Stimulated activated CD4-positive, alpha-beta T cell treated with anti-CD3 and anti-CD28 coated beads, Interleukin-1b, Interleukin-23, amount 100 ng/mL, for 1 hour (primary cell): ENCODE measurements at places on chromosomes 7 and 10.

DNA sequence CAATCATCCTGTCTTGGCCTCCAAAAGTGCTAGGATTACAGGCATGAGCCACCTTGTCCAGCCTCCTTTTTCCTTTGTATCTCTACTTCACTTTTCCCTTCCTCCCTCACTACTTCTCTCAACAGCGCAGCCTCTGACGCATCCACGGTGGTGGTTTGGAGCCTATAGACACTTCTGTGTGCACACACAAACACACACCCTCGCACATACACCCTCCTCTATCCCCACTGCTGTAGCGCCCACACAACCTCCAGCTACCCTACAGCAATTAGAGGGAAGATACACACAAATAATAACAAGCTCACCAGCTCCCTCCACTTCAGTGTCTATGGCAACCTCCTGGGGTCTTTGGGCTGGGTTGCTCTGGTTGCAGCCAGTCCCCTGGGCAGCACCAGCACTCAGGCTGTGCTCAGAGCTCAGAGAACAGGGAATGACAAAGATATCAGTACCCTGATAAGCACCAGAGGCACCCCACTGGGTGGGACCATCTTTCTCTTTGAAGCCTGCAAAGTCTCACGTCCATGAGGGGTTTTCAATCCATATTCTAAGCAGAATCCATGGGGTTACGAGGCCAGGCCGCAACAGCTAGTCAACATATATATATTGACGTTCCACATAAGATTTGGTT, 3.3 kb upstream of the CAMK2G start:
- no peak for DNase-seq

DNA sequence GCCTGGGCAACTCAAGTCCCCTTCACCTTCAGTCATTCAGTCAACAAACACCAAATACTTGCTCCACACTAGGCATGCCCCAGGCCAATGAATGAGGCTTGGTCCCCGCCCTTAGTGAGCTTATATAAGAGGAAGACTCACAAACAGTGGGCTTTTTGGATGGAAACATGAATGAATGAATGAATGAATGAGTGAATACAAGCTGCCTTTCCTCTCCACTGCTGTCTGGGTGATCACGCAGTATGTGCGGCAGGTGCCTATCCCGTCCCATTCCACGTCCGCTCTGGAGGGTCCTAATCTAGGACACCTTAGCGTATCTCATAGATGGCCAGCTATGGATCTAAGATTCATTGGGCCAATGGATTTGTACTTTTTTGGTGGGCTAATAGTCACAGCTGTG, 19.8 kb upstream of the GTF2I start:
- no peak for DNase-seq

- DNase-seq = no peak
Observed at GRCh38 chr7:39530971-39531370, 35.2 kb upstream of the YAE1 start.

- DNase-seq = no peak
Observed at GRCh38 chr10:13236638-13237037, 2.5 kb upstream of the UCMA start.

- no peak for DNase-seq
Observed at GRCh38 chr10:96257944-96258343, 13.4 kb downstream of the BLNK start.

DNA sequence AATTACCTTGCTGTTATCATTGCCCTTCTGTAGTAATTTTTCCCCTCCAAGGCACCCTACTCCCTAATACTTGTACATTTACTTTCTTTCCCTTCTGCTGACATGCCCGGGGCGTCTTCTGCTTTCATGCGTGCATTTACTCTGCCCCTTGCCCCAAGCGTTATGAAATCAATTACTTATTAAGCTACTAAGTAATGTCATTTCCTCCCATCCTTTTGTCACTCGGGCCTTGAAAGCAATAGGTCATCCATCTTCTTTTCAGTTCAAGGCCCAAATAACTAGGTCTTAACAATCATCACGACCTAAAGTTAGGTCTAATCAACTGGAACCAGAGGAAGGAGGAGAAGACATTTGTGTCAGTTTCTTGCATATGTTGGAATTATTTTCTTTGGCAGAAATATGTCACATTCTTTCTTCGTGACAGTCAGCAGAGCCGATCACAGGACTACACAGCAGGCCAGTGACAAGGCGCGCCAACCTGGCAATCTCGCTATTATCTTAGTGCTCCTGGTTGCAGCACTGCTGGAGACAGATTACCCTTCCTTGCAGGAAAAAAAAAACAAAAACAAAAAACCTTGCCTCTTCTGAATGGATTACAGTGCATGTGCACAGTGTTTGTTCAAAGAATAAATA, 179.2 kb downstream of the RELN start:
- DNase-seq = no peak

GRCh38 chr10:110775406-110775805, 96.3 kb upstream of the PDCD4 start:
- no peak for DNase-seq

DNA sequence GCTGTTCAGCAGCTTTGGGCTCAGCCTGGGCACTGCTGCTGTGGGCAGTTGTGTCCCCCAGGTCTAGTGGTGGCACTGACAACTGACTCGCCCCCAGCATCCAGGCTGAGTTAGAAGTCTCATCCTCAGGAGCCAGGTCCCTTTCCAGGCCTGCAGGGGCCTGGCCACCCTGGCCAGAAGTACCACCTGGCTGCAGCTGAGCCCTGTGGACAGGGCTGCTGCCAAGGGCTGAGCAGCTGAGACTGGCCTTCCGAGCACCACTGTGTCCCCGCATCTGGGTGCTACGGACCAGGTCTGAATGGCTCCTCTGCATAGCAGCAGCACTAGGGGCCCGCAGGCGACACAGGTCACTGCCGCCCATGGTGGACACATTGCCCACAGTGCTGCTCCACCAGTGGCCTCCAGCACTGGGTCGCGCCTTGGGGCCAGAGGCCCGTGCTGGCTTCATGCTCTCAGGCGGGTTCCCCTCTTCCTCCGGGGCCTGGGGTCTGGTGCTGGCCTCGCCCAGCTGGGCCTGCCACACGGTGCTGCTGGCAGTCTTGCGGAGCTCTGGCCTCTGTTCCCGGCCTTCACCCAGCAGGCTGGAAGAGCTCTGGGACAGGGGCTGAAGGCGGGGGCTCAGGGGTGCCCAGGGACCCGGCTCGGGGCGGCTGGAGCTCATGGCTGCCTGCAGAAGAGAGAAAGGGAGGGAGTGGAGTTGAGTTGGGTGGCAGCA, 6.2 kb downstream of the GPRIN2 start:
- DNase-seq = no peak

DNA sequence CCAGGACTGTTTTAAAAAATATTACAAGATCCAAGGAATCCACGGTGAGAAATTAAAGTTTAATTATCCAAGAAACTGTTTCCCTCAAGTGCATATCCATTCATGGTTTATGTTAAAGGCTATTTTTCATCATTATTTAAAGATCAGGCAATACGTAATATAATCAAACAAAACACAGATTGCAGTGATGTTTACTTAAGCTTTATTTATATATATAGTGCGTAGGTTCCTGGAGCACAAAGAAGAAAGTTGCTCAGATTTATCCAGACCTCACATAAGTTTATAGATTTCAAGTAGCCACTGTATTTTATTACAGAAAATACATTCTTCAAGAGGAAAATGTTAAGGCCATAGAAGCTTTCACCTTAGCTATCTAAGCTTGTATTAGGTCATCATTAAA, 210.0 kb upstream of the KLF14 start:
- no peak for DNase-seq

- DNase-seq = no peak
Observed at GRCh38 chr10:27584302-27584701, 80.2 kb downstream of the RAB18 start.

- DNase-seq = no peak
Observed at GRCh38 chr7:82109288-82109687, 334.3 kb downstream of the CACNA2D1 start.

GRCh38 chr10:127320176-127320575, 123.8 kb upstream of the INSYN2A start:
- DNase-seq = no peak

GRCh38 chr10:81724431-81724830, 150.6 kb upstream of the NRG3 start:
- DNase-seq = no peak

GRCh38 chr10:93746844-93747284, 10.9 kb upstream of the LGI1 start:
- no peak for DNase-seq

GRCh38 chr7:138246428-138246827, 170.2 kb downstream of the AKR1D1 start:
- DNase-seq = no peak

DNA sequence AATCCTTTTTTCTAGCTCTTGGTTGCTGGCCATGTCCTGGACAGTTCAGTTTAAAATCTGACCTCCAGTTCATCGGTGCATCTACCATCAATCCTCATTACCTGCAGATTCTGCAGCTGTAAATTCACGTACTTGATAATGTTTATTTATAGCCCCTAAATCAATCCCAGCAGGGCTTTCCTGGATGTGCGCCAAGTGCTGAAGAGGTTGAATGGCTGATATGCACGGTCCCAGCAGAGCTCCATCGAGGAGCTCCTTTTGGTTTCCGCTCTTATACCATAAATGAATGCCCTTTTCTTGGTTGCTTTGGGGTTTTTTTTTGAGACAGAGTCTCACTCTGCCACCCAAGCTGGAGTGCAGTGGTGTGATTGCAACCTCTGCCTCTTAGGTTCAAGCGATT, 91.2 kb upstream of the CCZ1B start:
- DNase-seq = no peak

GRCh38 chr7:18337048-18337809, 158.3 kb upstream of the HDAC9 start:
- DNase-seq = no peak

DNA sequence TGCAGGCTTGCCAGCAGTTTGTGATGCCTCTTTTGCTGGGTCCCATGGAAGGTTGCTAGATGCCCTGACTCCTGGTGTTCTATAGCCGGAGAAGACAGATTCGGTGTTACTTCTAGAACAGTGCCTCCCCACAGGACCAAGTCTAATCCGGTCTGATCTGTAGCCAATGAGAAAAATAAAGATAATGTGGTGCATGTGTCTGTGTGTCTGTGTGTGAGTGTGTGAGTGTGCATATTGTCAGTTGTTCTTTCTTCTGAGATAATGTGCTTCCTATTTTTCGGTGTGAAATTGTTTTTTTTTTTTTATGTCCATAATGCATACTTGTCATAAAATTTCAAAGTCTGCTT, 29.7 kb upstream of the ZNRF2 start:
- DNase-seq = no peak

GRCh38 chr7:73811760-73812168, 19.0 kb upstream of the CLDN4 start:
- peak; percentile 35 for DNase-seq

GRCh38 chr10:91761721-91762120, 36.5 kb upstream of the TNKS2 start:
- DNase-seq = no peak

GRCh38 chr7:68857571-68857970, 740.7 kb upstream of the AUTS2 start:
- no peak for DNase-seq

DNA sequence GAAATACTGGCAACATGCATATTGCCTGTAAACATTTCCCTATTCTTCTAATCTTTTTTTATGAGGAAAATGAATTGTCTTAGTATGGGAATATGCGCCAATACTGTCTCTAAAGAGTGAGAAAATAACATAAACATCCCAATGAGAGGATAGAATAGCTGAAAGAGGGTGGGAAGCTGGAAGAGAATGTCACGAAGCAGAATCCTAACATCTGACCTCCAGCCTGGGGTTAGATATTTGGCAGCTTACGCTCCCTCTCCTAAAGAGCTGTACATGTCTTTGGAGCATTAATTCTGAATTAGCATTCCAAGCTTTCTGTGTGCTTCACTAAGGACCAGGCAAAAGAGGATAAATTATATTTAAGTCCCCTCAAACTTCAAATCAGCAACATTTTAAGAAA, 31.6 kb upstream of the SLC16A12 start:
- no peak for DNase-seq

DNA sequence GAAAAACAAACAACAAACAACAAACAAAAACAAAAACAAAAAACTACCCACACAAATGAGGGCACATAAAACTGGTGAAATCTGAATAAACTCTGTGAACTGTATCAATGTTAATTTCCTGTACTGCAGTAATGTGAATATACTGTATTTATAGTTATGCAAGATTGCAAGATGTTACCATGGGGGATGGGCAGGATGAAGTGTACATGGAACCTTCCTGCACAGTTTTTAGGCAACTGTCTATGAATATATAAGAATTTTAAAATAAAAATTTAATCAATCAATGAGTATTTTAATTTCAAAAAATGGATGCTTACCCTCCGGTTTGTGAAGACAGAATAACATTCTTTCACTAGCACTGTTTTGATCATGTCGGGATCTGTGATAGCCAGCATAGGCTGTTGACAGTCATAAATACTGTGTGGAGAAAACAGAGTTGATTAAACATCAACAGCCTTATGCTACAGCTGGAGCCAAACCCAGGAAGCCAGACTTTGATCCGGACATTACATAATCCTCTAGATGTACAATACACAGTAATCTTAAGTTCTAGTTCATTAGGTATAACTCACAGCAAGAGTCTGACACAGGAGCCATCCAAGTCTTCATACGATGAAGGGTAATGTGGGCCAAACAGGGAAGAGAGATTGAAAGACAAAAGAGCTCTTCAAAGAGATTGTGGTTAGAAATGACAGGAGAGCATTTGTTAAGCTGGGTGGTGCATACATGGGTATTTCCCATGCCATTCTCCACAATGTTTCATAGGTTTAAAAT, 14.8 kb downstream of the CYP3A7 start:
- no peak for DNase-seq
